Sigmoid colon (tissue), 7 donors: ENCODE measurements at places on chromosomes 4 and X. TPM values are rescaled to one million over a fixed set of nuclear protein-coding genes. Genes with fewer than 3 reads are reported as not detected.

GRCh38 chrX:134803060-134803459 is 144.8 kb upstream of the PLAC1 start:
- no peak for DNase-seq

DNA sequence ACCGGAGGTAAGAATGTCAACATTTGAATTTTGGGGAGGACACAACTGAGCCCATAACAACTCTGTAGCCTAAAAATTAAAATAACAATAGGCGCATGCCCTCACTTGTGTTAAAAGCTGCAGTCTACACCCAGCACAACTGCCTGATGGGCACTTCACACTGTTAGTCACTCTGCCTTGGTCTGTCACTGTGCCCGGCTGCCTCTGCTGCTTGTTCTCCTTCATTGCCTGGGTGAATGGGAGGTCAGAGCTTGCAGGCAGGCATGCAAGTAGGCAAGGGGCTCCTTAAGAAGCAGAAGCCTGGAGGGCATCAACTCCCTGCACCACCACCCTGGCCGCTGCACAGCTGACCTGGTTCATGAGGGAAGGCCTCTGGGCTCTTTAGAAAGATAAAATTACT is 374.8 kb downstream of the MID1IP1 start:
- no peak for DNase-seq

- no peak for DNase-seq
Measured at GRCh38 chr4:61223385-61223784, 23.3 kb downstream of the ADGRL3 start.

- no peak for DNase-seq
Measured at GRCh38 chr4:88765729-88766128, 68.1 kb upstream of the NAP1L5 start.

The NPY5R gene
- not detected for total RNA-seq

- DNase-seq: no peak
Measured at GRCh38 chr4:124534131-124534530, 178.4 kb downstream of the ANKRD50 start.

- no peak for DNase-seq
Measured at GRCh38 chrX:39580043-39580442, 517.7 kb downstream of the BCOR start.

The SSX4 gene
- not detected for total RNA-seq

GRCh38 chr4:159765382-159765781 is 662.5 kb downstream of the RAPGEF2 start:
- no peak for DNase-seq

The GYG2 gene
- total RNA-seq: 2.9 TPM

GRCh38 chrX:13212191-13212651 is 107.6 kb downstream of the ATXN3L start:
- DNase-seq: no peak

DNA sequence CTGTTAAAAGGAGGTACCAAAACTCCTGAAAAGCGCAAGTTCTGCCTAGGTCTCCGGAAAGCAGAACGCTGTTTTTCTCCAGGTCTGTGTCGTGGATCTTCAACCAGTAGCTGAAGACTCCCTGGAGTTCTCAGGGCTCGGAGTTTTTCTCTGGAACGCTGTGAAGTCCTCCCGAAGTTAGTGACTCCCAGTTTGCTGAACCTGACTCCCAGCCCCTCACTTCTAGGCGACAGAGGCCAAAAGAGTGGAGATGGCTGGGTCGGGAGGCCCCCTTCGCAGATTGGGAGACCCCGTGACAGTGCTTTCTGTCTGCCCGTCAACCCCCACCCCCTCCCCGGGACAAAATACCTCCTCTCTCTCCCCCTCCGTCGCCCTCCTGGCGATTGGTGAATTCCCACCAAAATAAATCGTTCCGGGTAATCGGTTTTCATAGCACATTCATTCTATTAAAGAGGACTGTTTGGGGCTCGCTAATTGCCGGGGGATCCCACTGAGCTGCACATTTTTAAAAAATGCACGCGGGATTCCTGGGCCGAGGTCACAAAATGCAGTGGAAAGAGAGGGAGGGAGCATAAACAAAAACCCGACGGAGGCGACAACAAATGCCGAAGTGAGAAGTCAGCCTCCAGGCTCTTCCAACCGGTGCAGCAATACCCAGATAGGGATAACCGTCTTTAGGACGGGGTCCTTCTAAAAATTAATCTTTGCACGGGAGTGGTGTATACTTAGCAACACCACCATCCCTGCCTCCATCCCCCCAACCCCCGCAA is 4.0 kb upstream of the MSX1 start:
- no peak for DNase-seq

The YIPF7 gene
- not detected for total RNA-seq

DNA sequence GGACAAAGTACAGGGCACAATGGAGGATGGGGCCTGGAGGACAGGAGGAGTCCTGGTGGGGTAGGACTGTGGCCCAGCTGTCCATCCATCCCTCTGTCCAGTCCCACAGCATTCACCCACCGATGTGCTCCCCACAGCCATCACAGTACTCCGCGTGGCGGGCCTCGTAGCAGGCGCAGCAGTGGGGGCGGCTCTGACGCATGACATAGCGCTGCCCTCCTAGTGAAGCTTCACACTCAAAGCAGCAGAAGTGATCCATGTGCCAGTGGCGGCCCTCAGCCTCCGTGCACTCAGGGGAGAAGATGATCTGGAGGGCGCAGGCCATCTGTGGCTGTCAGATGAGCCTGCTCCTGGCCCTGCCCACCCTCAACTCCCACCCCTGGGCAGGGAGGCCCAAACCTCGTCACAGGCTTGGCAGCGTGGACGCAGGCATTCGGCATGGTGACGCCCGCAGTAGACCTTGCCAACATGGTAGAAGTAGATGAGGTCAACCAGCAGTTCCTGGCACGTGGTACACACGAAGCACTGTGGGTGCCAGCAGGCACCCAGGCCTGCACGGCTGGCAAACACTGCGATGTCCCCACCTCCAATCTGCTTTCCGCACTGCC is 6.3 kb downstream of the PLP2 start:
- DNase-seq: peak; percentile 66

- DNase-seq: no peak
Measured at GRCh38 chr4:95411371-95412088, 137.2 kb downstream of the UNC5C start.

DNA sequence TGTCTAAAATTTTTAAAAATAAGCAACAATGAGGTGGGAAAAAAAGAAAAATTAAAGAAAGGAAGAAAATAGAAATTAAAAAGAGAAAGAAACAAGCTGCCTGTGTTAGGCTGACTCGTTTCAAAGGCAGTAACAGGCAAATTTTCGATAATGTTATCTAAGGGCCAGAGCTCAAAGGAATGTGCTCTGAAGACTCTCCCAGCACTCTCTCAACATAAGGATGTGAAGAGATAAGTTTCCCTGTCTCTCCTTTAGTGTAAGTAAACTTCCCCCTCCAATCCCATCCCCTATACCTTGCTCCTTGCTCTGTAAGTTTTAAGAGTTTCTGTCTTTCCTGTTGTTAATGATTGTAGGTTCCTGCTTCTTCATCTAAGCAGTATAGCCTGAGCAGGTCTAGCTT is 172.8 kb downstream of the TEX13C start:
- no peak for DNase-seq

- no peak for DNase-seq
Measured at GRCh38 chrX:40975951-40976350, 109.3 kb upstream of the USP9X start.

DNA sequence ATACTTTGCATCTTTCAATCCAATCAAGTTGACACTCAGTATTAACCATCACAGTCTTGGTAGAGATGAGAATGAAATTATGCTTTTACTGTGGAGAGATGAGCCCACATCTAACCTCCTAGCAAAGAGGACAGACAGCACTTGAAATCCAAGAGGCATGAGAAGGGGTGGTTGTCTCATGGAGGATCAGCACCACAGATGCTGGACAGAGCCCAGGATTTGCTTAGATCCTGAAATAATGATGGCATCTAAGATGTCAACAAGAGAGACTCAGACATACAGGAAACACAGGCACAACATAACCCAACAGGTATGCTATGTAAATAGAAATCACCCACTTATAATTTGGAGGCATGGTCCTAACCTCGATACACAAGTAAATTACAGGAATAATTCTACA is 74.3 kb upstream of the VCX2 start:
- no peak for DNase-seq

The GYPE gene
- 0.71 TPM for total RNA-seq

DNA sequence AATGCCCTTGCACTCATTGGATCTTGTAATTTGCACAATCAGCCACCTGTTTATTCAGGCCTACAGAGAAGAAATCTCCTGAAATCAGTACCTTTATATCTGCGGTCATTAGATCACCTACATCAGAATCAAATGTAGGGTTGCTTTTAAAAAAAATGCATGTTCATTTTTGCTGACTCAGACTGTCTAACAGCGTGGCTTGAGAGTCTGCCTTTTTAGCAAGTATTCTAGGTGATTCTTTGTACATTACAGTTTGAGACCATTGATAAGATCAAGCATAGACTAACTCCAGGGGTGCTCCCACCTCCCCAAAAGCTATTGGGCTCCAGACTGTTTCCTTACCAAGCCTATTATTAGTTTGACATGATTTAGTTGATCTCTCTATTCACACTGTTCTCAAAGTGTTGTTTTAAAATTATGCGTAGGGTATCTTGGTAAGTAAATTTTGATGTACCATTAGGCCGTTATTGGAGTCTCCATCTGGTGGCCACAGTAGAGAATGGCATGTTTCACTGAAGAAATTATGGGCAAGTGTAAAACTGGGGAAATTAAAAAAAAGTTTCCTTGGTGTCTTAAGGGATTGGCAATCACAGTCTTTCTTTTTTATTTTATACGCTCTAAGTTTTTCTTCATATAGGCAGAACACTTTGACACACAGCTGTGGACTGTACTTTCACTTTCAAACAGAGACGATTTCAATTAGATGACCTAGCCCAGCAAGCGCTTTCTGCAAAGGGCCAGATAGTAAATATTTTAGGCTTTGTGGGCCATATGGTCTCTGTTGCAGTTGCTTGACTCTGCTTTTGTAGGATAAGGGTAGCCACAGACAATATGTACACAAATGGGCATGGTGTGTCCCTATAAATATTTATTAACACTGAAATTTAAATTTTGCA is 33.7 kb upstream of the MSL3 start:
- no peak for DNase-seq

DNA sequence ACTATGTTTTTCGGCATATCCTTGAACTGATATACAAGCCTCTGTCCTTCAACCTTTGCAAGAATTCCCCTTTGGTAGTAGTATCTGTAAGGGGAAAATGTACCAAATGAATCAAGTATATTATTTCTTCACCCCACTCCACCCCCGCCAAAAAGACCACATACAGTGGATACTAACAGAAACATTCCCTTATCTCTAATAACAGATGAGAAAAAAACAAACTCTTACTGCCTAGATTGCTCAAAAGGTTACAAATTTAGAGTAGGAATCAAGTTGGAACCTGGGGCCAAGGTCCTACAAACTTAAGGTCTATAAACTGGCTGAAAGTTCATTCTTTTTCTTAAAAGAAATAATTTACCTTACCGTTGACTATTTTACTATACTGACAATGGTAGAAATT is 45.0 kb downstream of the NOCT start:
- DNase-seq: no peak

The ZFP42 gene
- not detected for total RNA-seq

GRCh38 chrX:39645178-39645895 is 452.4 kb downstream of the BCOR start:
- DNase-seq: peak; percentile 87

- DNase-seq: no peak
Measured at GRCh38 chr4:38523524-38524448, 140.2 kb upstream of the KLF3 start.

GRCh38 chrX:118652717-118653116 is 74.7 kb upstream of the IL13RA1 start:
- no peak for DNase-seq

The OPHN1 gene
- total RNA-seq: 7.9 TPM

GRCh38 chr4:18250564-18250963 is 229.0 kb upstream of the LCORL start:
- no peak for DNase-seq

DNA sequence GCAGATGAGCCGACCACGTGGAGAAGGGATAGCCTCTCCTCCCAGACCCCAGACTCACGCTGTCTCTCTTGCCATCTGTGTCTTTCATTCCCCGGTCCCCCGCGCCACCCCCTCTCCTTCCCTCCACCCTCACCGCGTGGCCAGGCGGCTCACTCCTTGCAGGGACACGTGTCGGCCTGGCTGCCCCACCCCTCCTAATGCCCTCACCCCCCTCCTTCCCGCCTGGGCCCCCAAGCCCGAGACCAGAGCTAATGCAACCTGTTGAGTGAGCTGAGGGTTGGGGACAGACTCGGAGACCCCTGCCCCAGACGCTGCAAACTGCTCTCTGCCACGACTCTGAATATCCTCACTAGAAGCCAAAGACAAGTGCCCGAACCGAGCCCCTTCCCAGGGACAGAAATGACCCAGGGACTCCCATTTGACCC is 1.8 kb downstream of the SLC38A5 start:
- DNase-seq: peak; percentile 66

- no peak for DNase-seq
Measured at GRCh38 chrX:41518127-41518840, 71.1 kb downstream of the NYX start.

GRCh38 chr4:123893011-123893981 is 496.7 kb downstream of the SPRY1 start:
- no peak for DNase-seq

The BMP3 gene
- total RNA-seq: 63.1 TPM

- DNase-seq: no peak
Measured at GRCh38 chrX:139126493-139126892, 404.0 kb upstream of the F9 start.

DNA sequence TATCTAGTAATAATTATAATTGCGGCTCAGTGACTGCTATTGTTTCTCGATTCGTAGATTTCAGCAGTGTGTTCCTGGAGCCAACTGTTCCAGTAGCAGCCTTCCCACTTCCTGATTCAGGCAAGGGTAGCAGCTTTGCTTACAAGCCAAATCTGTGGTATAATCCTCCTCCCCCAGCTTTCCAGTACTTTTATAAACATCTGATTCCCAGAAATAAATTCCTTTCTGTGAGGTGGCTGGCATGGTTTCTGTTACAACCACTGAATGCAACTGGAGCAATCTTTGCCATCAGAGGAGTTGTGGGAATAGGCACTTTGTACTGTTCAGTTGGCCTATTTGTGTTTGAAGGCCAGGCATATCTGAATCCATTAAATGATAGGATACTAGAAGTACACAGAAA is 80.0 kb downstream of the GLRA3 start:
- DNase-seq: no peak

DNA sequence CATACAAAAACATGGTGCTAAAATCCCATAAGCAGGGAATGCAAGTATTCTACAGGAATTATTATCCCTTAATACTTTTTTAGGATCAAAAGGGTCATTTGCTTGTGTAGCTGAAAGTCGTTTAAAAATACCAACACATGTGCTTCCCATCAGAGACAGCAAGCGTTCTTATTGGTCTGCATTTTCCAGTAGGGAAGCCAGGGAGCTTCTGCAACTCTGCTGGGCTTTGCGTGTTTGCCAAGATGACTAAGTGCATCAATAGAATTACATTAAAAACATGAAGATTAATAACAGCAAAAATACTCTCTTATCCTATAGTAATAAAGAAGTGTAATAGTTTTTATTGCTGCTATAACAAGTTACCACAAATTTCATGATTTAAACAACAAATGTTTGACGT is 111.2 kb downstream of the QDPR start:
- DNase-seq: no peak

The GAB3 gene
- 5.5 TPM for total RNA-seq

The DCLK2 gene
- total RNA-seq: 23.8 TPM
